ENCODE measurements at places on chromosomes 3 and 15.

DNA sequence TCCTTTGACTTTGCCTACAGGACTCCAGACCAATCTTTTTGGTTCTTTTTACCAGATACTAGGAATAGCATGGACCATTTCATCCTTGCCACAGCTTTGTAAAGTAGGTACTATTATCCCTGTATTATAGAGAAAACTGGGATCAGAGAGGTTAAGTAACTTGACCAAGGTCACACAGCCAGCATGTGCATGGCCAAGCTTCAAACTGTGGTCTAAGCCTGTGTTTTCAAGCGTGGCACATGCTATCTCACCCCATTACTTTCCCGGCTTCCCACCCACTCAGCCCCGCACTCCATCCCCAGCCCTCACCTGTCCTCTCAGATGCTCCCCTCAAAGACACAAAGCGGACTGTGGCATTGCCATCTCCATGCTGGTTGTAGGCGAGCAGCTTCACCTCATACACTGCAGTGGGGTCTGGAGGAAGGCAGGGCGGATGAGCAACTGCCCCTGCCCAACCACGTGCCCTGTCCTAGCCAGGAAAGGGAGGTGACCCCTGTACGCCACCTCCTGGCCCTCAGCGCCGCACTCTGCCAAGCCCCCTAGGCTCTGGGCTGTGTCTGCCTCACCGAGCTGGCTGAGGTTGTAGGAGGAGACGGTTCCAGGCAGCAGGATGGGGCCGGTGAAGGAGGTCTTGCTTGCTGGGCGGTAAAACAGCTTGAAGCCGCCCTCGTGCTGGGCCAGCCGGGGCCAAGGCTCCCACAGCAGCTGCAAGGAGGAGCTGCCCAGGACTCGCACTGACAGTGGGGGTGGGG, 25.7 kb downstream of the RNU5B-1 start:
- DNase-seq, result no peak

- DNase-seq, result no peak
Observed at GRCh38 chr15:98941595-98942255, 65.9 kb downstream of the PGPEP1L start.

DNA sequence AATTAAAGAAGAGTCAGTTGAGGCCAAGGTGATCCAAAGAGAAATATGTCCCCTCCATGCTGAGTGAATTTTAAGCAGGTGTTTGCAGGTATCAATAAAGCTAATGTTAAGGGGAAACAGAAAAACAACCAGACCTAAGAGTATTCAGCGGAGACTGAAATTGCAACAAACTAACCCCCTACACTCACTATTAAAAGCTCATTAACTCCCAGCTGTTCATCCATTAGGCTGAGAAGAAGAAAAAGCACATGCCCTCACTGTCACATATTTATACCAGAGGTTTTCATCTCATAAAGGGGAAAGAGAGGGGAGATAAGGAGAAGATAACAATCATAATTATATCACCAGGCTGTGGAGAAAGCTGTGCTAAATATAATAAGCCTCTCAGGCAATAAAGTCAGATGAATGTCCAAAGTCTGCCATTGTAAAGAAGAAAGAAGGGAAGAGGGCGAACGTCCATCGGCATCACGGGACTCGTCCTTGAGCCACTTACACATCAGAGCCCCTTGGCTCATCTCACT, 145.2 kb downstream of the TAFA4 start:
- DNase-seq, result no peak

GRCh38 chr15:90907051-90907660, 4.1 kb downstream of the MAN2A2 start:
- DNase-seq, result no peak

DNA sequence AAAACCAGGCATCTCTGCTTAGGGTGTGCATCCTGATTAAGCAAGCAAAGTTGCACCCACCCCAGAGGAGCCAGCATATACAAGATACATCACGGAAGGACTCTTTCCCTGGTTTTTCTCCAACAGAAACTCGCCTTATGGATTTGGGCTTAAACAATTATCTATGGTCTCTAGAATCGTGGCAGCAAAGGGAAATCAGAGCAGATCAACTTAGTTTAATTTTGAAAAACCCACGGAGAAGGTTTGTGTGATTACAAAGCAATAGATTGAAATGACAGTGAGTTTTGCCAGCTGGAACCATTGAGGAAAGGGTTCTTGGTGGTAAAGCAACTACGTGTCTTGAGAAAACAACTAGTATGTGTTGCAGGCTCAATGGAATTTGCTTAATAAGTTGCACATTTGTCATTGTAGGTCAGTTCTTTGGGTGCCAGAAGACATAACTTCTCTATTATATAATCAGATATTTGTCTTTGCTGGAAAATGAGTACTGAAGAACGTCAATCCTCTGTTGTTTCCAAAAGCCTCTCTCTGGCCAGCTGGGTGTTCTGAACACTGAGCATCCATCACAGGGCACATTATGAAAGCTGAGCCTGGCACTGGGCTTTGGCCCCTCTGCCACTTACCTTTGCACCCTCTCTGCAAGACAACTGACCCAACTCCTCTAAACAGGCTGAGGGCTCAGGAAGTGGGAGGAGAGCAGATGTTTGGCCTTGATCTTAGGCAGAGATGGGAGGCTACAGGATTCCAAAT, 75.7 kb upstream of the FBN1 start:
- DNase-seq, result no peak

DNA sequence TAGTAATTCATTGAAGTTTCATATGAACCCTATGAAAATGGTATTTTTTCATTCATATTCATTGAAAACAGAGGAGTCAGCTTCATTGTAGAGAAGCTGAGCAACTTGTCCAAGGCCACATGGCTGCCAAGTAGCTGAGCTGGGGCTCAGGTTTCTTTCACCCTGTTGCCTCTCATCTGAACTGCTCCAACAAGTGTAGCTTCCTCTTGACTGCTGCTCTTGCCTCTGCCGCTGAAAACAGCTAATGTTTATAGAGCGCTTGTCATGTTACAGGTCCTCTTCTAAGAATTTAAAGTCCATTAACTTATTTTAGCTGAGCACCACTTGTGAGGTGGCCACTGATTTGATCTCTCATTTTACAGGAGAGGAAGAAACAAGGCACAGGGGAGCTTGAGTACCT, 81.1 kb downstream of the PDCD6IP start:
- no peak for DNase-seq

GRCh38 chr15:70063261-70063925, 34.3 kb downstream of the TLE3 start:
- no peak for DNase-seq

GRCh38 chr15:94225616-94226015, 5.7 kb upstream of the MCTP2 start:
- no peak for DNase-seq

DNA sequence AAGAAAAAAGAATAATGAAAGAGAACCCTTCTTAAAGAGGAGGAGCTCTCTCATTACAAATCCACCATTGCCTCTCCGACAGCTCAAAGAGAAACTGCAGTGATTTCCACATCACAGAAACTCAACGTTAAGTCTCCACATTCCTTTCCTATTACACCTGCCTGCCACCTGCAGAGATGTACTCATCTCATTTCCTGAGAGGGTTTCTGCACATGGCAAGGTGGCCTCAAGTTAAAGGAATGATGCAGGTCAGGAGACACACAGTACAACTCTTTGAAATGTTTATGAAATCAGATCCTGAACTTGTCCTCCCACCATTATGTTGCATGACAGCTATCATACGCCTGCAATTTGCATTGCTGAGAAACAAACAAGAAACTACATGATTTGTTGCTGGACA, 458.4 kb upstream of the ADAMTS9 start:
- DNase-seq, result no peak

DNA sequence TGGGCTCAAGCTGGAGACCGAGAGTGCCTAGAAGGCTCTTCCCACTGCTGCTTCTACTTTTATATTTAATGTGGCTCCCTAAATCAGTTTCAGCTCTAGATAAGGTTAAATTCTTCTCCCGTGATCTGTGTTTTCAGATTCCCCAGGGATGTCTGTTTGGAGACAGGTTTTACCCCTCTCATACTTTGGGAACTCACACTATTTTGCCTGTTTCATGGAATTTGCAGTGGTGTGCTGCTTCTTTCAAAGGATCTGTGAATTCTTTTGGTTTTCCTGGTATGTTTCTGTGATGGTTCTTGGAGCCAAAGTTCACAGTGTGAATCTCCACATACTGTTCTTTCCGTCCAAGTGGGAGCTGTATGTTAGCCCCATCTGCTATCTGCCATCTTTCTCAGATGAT, 238.3 kb upstream of the SLITRK3 start:
- DNase-seq, result no peak

- no peak for DNase-seq
Observed at GRCh38 chr3:73669260-73669659, 44.5 kb upstream of the PDZRN3 start.

All from hematopoietic multipotent progenitor cell treated with erythropoietin and hydrocortisone succinate and interleukin-3 and kit ligand, for 6 days (in vitro differentiated cells).